ENCODE measurements at places on chromosomes 6 and 20. TPM values are rescaled to one million over a fixed set of nuclear protein-coding genes. Genes with fewer than 3 reads are reported as not detected.
A peak's percentile ranks its signal among the peaks of the same experiment; 100 is the strongest.

DNA sequence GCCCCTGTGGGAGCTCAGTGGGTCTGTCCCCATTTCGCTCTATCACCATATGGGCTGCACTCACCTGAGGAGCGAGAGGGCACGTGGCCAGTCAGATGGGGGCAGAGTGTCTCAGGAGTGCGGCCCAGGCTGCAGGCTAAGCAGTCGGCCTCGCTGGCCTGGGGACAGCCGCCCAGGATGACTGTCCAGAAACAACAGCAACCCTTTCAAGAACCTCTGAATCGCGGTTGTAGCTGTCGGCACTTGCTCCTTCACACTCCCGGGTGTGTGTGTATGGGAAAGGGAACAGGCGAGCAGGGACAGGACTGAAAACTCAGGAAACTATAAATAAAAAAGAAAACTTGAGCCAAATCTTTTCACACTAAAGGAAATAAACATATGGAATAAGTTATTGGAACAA, 63.1 kb downstream of the TFAP2A start:
- no peak for DNase-seq
- H3K27me3 ChIP-seq: no peaks in the 10 kb centered on the region
- no peaks in the 10 kb centered on the region for H3K4me1 ChIP-seq
- no peak overlapping the region for H3K27ac ChIP-seq

DNA sequence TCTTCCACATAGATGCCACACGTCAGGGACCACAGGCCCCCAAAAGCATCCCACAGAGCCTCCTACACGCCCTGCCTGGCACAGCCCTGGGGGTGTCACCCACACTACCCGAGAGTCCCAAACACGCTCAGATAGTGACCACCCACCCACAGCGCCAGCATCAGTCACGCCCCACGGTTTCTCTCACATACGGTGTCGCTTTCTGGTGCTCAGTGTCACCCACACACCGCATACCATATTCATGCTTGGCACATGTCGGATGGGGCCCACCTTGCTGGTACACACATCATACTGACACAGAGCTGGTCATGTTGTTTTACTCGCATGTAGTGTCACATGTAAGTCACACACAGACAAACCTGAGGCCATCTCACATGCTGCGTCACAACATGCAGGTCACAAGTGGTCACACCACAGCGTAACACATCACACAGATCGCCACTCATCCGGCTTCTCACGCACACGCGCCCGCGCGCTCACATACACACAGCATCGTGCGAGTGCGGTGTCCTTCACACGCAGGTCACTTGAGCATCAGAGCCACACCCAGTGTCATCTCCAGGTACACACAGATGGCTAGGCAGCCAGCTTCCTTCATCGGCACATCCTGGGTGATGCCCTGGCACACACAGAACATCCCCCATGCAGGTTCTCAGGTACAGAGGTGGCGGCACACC, 3.4 kb downstream of the TEAD3 start:
- no peaks in the 10 kb centered on the region for H3K27me3 ChIP-seq
- no peaks in the 10 kb centered on the region for H3K36me3 ChIP-seq
- H3K4me1 ChIP-seq: peaks cover 66% of the 10 kb centered on the region
- DNase-seq: no peak

GRCh38 chr20:47857187-47857568, 71.9 kb upstream of the SULF2 start:
- DNase-seq: no peak
- no peaks in the 10 kb centered on the region for H3K36me3 ChIP-seq
- H3K27me3 ChIP-seq: no peaks in the 10 kb centered on the region
- H3K27ac ChIP-seq: no peak overlapping the region

- peak; percentile 59 for DNase-seq
- no peak overlapping the region for H3K4me3 ChIP-seq
- H3K4me1 ChIP-seq: no peaks in the 10 kb centered on the region
- no peak overlapping the region for H3K27ac ChIP-seq
Observed at GRCh38 chr6:84428300-84428907, 201.0 kb upstream of the CEP162 start.

GRCh38 chr6:5997420-5997987, 9.2 kb downstream of the NRN1 start:
- H3K27me3 ChIP-seq: peaks cover 98% of the 10 kb centered on the region
- H3K36me3 ChIP-seq: no peaks in the 10 kb centered on the region
- peaks cover 19% of the 10 kb centered on the region for H3K4me1 ChIP-seq
- no peak overlapping the region for H3K4me3 ChIP-seq
- peak; percentile 44 for DNase-seq
- peak overlapping the region; percentile 34 for H3K27ac ChIP-seq

DNA sequence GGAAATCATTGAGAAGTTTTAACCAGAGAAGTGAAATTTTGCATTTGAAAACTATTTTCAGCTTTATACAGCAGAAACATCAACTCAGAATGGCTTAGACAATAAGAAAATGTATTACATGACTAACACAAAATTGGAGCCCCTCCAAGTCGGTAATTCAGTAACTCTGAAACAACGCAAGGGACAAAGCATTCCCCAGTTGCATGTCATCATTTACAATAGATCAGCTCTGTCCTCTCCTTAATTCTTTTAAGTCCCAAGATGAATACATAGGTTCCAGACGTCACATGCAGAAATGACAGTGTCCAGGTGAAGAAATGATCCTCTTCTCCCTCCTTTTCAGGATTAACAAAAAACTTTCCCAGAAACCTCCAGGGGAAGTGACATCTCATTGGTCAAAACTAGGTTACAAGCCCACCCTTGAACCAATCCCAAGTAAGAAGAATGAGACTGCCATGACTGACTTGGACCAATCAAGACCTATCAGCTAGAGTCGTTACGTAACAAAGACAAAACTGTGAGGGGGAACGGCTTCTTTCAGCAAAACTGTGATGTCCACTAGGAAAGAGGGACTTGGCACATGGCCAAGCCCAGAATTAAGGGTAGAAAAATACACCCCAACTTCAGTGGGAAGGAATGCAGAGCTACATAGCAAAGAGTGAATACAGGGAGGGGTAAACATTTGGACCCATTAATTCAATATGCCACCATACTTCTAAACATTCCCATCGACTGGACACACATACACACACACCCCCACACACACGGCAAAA, 149.8 kb upstream of the PRND start:
- DNase-seq: no peak
- no peaks in the 10 kb centered on the region for H3K4me1 ChIP-seq
- H3K27ac ChIP-seq: no peak overlapping the region
- no peak overlapping the region for H3K4me3 ChIP-seq
- H3K27me3 ChIP-seq: peaks cover 3% of the 10 kb centered on the region

GRCh38 chr6:167279766-167280446, 11.2 kb upstream of the UNC93A start:
- no peak overlapping the region for H3K4me3 ChIP-seq
- DNase-seq: no peak
- no peaks in the 10 kb centered on the region for H3K27me3 ChIP-seq
- no peak overlapping the region for H3K27ac ChIP-seq
- no peaks in the 10 kb centered on the region for H3K36me3 ChIP-seq

GRCh38 chr20:43736588-43737158, 9.9 kb upstream of the GTSF1L start:
- H3K27ac ChIP-seq: no peak overlapping the region
- no peaks in the 10 kb centered on the region for H3K4me1 ChIP-seq
- H3K27me3 ChIP-seq: no peaks in the 10 kb centered on the region
- DNase-seq: no peak
- H3K4me3 ChIP-seq: no peak overlapping the region
- no peaks in the 10 kb centered on the region for H3K36me3 ChIP-seq

- no peak overlapping the region for H3K4me3 ChIP-seq
- no peaks in the 10 kb centered on the region for H3K27me3 ChIP-seq
- H3K4me1 ChIP-seq: no peaks in the 10 kb centered on the region
- H3K27ac ChIP-seq: no peak overlapping the region
- DNase-seq: no peak
Observed at GRCh38 chr6:8944548-8944947, 509.2 kb upstream of the SLC35B3 start.

DNA sequence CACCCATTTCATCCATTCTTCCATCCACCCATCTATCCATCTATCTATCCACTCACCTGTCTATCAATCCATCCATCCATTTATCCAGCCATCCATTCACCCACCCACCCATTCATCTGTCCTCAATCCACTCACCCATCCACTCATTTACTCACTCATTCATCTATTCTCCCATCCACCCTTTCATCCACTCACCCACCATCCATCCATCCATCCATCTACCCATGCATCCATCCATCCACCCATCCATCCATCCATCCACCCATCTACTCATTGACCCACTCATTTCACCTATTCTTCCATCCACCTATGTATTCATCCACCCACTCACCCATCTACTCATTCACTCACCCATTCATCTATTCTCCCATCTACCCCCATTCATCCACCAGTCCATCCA, 24.2 kb upstream of the PTGIS start:
- H3K27ac ChIP-seq: no peak overlapping the region
- peaks cover 20% of the 10 kb centered on the region for H3K4me1 ChIP-seq
- no peaks in the 10 kb centered on the region for H3K27me3 ChIP-seq

DNA sequence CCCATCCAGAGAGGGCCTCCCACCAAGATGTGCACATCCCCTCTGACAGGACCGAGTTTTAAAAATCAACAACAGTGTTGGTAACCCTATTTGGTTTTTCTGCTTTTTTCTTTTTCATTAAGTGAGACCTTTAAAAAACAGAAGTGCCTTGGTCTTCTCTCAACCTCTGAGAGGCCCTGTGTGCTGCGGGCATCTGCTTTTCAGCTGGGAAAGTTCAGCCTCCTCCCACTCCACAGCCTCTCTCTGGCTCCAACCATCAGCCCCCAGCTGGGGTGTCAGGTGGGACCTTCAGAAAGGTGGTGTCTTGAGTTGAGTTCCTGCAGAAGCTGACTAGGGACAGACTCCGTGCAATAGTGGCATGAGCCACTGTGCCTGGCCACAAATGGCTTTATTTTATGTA, 64.6 kb upstream of the ZMYND8 start:
- H3K36me3 ChIP-seq: no peaks in the 10 kb centered on the region
- H3K27me3 ChIP-seq: no peaks in the 10 kb centered on the region
- no peak for DNase-seq
- no peak overlapping the region for H3K4me3 ChIP-seq

GRCh38 chr6:71080826-71081225, 124.0 kb upstream of the B3GAT2 start:
- H3K27ac ChIP-seq: no peak overlapping the region
- no peak overlapping the region for H3K4me3 ChIP-seq
- DNase-seq: peak; percentile 93
- H3K4me1 ChIP-seq: peaks cover 13% of the 10 kb centered on the region
- no peaks in the 10 kb centered on the region for H3K27me3 ChIP-seq

DNA sequence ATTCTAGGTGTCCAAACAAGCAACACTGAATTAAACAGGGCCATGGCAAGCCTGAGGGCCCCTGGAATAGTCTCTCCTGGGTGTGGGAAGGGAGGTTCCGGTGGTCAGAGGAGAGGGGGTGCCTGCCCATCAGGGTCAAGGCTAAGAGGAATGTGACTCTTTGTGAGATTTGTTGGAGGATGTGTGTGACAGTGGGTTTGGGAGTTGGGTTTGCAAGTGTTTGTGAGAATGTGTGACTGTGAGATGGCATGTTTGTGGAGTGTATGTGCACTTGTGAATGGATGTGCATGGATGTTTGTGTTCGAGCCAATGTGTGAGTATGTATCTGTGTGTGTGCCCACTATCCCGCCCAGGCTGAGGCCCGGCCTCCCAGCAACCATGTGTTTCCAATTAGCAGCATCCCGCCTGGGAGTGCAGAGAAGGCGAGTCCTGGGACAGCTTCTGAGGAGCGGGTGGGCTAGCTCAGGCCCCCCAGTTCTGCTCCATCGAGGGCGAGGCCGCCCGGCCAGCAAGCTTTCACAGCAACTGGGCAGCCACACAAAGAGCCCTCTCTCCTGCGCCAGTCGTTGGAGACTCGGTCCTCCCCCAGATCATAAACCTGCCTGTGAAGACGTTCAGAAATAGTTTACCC, 12.6 kb downstream of the FOXC1 start:
- peaks cover 12% of the 10 kb centered on the region for H3K27me3 ChIP-seq
- H3K4me3 ChIP-seq: no peak overlapping the region
- H3K27ac ChIP-seq: no peak overlapping the region
- no peaks in the 10 kb centered on the region for H3K4me1 ChIP-seq
- no peaks in the 10 kb centered on the region for H3K36me3 ChIP-seq

- H3K27me3 ChIP-seq: no peaks in the 10 kb centered on the region
- no peak overlapping the region for H3K27ac ChIP-seq
- H3K36me3 ChIP-seq: no peaks in the 10 kb centered on the region
Observed at GRCh38 chr6:54959820-54960219, 113.2 kb downstream of the FAM83B start.

GRCh38 chr6:79230149-79230548, 4.3 kb downstream of the HMGN3 start:
- DNase-seq: no peak
- no peaks in the 10 kb centered on the region for H3K36me3 ChIP-seq
- H3K27ac ChIP-seq: no peak overlapping the region
- H3K4me1 ChIP-seq: peaks cover 5% of the 10 kb centered on the region
- no peak overlapping the region for H3K4me3 ChIP-seq

GRCh38 chr6:151179321-151179720, 60.4 kb upstream of the AKAP12 start:
- no peak overlapping the region for H3K27ac ChIP-seq
- no peak for DNase-seq
- H3K4me3 ChIP-seq: no peak overlapping the region
- H3K4me1 ChIP-seq: peaks cover 21% of the 10 kb centered on the region
- H3K27me3 ChIP-seq: no peaks in the 10 kb centered on the region

DNA sequence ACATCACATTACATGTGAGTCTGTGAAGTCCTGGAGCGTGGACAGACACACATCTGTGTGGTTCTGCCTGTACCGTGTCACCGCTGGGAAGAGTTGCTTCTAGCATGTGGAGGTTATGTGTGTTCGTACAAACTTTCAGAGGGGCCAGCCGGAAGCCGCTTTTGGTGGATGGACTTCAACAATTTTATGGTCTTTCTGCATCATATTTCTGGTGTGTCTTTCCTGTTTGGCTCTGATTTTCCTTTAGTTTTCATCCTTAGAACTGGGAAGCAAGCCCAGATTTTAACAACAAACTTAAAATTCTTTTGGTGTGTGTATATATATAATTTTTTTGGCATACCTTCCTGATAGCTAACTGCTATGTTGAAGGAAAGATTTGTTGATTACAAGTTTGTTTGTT, 71.2 kb downstream of the TIAM2 start:
- H3K27me3 ChIP-seq: no peaks in the 10 kb centered on the region
- H3K27ac ChIP-seq: no peak overlapping the region
- DNase-seq: peak; percentile 61
- H3K4me3 ChIP-seq: no peak overlapping the region
- H3K4me1 ChIP-seq: no peaks in the 10 kb centered on the region

NRSN1 gene
- not detected for total RNA-seq

SPEF1 gene
- total RNA-seq: 11.7 TPM

APOM gene
- 2.5 TPM for total RNA-seq

CDH4 gene
- 0.43 TPM for total RNA-seq

TCF21 gene
- total RNA-seq: 80.9 TPM

HLA-DQA2 gene
- total RNA-seq: 15.3 TPM

OTOR gene
- total RNA-seq: not detected

KCNQ5 gene
- total RNA-seq: 0.74 TPM

SLC17A9 gene
- 17.3 TPM for total RNA-seq

OLIG3 gene
- total RNA-seq: not detected

NCOA6 gene
- total RNA-seq: 27.5 TPM

ESR1 gene
- total RNA-seq: 3.7 TPM

SLC17A4 gene
- total RNA-seq: not detected

TNFAIP3 gene
- 79.8 TPM for total RNA-seq
